HS-5 (cell line): ENCODE measurements at places on chromosomes 4 and X.

- no peak for DNase-seq
Measured at GRCh38 chr4:182749667-182750167, 167.5 kb downstream of the DCTD start.

DNA sequence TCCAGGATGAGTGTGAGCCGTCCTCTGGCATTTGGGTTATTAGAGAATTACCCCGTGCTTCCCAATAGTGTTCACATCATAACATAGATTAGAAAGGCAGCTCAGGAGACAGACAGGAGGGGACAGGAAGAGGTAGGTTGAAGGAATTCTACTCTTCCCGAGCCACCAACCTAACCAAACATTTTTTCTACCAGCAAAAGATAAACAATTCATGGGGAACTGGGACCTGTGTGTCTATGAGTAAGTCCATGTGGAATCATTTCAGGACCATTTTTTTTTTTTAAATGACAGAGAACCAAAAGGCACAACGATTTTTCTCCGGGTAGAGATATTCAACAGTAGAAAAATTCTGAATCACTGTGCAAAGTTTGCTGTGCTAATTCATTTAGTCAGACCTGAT lies 174.2 kb upstream of the ETNPPL start:
- DNase-seq, result no peak

GRCh38 chrX:125954236-125954635 lies 211.9 kb downstream of the DCAF12L2 start:
- no peak for DNase-seq

- DNase-seq, result no peak
Measured at GRCh38 chr4:100106982-100107381, 83.3 kb downstream of the DDIT4L start.

DNA sequence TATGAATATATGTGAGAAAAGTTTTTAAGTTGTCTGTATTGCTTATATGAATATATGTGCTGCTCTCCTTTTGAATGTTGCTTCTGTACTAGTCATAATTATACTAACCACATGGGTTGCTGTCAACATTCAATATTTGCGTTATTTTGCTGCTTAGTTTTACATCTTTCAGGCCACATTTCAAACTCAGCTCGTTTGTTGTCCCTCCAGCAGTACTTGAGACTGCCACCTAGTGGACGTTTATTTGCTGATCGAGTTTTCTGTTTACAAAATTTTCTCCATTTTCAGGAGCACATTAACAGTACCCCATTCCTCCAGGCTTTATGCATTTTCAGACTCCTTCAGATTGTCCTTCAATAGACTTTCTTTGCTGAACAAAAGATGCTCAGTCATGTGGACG lies 75.8 kb downstream of the NUDT11 start:
- peak; percentile 3 for DNase-seq

GRCh38 chrX:41468647-41469323 lies 21.6 kb downstream of the NYX start:
- no peak for DNase-seq

- DNase-seq, result no peak
Measured at GRCh38 chr4:108126806-108127205, 41.9 kb downstream of the LEF1 start.

DNA sequence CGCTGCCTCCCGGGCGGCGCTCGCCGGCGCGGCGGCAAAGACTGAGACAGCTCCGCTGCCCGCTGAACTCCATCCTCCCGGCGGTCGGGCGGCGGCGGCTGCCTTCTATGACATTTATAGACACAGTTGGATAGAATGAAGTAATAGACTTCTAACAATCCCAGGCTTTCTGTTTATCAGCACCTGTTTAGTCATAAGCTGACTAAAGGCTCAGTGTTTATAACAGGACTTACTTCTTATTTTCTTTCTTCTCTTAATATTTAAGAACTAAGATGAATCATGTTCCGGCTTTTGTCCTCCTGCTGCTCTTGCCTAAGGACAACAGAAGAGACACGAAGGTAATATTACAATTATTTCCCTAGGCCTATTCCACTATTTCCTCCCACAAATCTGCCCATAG lies 3.9 kb downstream of the ARL13A start:
- no peak for DNase-seq

DNA sequence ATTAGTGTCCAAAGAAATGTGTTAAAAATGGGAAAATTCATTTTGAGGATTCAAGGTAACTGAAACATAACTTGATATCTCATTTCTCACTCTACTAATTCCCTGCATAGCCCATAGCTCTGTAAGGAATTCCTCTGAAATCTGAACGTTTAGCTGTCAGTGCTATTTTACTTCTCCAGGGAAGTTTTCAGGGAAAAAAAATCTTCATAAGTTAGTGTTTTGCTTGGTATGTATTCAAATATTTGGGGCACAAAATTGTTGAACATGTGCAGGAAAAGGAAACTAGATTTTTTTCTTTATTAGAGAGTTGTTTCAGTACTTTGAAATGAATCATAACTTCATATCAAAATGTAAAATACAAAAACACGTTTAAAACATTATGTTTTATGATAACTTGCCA lies 891.4 kb downstream of the CENPC start:
- DNase-seq, result no peak

- DNase-seq, result no peak
Measured at GRCh38 chr4:38001927-38002326, 41.7 kb downstream of the PTTG2 start.

GRCh38 chr4:578451-579443 lies 2.7 kb upstream of the TMEM271 start:
- no peak for DNase-seq

- DNase-seq, result no peak
Measured at GRCh38 chr4:187811591-187811990, 184.0 kb upstream of the ZFP42 start.

- DNase-seq, result no peak
Measured at GRCh38 chr4:25786497-25787065, 76.2 kb downstream of the SEL1L3 start.

GRCh38 chrX:150887906-150888465 lies 10.5 kb downstream of the CD99L2 start:
- DNase-seq, result peak; percentile 36
